Stimulated activated CD8-positive, alpha-beta memory T cell treated with anti-CD3 and anti-CD28 coated beads, Interleukin-15, amount 100 ng/mL, for 1 hour (primary cell): ENCODE measurements at places on chromosomes 12 and 14.

DNA sequence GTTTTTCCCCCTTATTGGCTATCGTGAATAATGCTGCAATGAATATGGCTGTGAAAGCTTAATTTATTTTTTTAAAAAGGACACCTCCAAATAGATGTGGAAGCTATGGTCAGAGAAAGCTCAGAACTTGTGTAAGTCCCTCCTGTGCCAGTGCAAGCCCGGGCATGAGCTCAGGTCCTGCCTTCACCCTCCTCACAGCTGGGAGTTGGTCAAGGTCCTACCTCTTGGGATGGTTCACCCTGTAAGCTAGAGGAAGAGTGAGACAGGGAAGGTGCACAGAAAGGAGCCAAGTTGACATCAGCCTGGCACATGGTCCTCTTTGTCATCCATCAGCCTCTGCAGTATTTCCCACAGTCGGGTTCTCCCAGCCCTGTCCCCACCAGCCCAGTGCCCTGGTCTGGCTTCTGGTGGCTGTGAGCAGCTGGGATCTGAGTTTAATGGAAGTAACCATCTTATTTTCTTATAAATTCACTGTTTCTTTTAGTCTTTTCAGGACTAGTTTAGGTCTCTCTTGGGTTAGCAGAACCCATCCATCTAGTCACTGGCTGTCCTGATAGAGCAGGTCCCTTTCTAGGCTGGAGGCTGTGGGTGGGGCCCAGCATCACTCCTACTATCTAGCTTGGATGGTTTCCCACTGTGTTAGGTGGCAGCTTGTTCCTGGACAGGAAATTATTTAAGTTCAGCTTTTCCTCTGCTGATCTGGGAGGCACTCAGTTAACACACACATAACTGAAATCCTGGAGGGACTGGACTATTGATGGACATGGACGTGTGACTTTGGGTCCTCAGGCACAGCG is 11.8 kb upstream of the PLEKHG3 start:
- DNase-seq: no peak

- DNase-seq: no peak
These were observed 138.4 kb downstream of the SEC23A start for GRCh38 chr14:38964630-38965029.

GRCh38 chr12:16399101-16399500 is 51.7 kb downstream of the MGST1 start:
- DNase-seq: no peak

DNA sequence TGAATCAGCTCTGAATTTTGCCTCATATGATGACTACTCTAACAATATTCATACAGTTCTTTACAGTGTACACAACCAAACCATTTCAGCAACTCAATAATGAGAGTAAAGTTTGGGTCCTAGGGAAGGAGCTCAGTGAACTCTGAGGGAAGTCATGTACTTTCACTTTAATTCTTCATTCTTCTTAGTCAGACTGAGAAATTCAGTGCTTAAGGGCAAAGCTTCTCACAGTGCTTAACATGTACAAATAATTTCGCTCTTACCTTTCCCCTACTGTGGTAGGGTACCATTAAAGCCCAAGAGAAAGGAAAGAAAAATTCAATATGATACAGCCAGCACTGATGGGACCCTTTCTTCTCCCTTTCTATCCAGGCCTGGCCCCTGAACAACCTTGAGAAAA is 435.0 kb downstream of the NELL2 start:
- DNase-seq: no peak

DNA sequence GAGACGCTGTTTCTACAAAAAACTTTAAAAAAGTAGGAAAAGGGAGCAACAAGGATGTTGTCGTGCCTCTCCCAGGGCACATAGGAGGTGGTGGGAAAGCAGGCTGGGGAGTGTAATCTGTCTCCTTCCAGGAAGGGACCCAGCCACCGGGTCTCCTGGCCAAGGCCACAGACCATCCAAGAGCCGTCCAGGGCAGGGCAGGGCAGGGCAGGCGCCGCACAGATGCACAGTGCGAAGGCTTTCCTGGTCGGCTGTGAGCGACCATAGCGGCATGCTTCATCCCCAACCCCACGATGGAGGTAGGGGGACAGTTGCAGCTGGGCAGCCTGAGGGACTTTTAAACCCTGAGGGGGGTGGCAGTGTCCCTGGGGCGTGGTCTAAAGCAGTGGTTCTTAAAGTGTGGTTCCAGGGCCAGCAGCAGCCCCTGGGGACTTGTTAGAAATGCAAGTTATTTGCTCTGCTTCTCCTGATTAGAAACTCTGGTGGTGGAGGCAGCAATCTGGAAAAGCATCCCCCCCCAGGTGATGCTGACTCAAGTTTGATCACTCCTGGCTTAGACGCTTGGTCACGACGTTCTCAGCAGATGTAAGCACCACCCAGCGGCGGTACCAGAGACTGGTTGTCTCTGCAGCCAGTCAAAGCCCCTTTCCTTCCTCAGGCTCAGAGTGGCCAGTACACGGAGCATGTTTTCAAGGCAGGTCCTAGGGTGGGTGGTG is 197.4 kb upstream of the PRMT8 start:
- DNase-seq: no peak

- no peak for DNase-seq
These were observed 873 bp downstream of the PLXNC1 start for GRCh38 chr12:94149119-94149780.

- no peak for DNase-seq
These were observed 96.3 kb upstream of the EEA1 start for GRCh38 chr12:93025145-93026103.

- DNase-seq: no peak
These were observed 8.7 kb upstream of the DDX47 start for GRCh38 chr12:12804432-12804886.

- DNase-seq: no peak
These were observed 85.1 kb downstream of the ATP23 start for GRCh38 chr12:58026426-58026825.

GRCh38 chr12:109124878-109125648 is 8.7 kb downstream of the ACACB start:
- no peak for DNase-seq

DNA sequence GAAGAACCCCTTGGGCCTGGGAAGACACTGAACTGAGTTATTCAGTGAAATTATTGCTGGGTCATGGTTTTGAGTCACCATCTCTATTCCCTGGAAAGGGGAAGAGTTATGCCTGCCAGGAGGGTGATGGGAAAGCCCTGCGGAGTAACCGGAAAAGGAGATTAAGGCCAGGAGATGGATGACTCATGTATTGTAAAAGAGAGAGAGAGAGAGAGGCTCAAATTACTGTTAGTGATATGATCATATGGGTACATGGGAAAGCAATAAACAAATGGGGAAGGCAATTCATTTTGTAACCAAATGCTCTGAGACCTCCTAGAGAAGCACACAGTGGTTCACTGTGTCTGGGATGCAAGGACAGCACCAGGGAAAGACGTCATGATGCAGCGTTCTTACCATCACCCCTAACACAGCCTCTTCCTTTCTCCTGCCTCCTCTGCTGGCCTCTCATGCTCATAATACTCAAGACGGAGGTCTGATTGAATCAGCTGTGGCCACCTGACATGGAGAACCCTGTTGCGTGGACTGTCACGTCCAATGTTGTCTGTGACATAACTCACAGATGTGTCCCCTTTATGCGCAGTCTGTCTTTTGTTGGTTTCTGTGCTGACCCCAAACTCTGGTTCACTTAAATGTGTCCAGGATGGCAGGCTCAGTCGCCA is 243.7 kb downstream of the TMEM132D start:
- no peak for DNase-seq

DNA sequence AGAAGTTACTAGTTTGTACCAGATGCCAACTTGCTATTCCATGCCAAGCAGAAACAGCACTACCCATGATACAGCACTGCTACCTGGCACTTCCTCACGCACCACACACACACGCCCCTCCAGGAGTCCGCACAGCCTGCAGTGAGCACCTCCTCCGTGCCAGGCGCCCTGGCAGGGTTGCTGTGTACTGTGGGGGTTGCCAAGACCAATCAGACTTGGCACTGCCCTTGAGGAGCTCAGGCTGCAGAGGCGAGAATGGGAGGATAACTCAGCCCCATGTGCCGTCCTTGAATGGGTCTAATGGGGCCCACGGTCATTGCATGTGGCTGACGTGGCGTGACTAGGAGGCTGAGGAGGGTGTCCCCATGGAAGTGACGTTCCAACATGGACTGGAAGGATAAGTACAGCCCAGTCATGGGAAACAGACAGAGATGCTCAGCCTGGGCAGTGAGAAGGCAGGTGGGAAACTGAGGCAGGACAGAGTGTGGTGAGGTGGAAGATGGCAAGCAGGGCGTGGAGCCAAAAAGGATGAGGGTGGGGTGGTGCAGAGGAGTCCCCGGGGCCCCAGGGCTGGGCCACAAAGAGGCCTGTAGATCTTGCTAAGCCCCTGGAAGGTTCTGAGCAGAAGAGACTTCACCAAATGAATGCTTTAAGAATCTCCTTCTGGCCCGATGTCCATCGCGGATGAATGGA is 65.3 kb upstream of the C14orf180 start:
- no peak for DNase-seq

DNA sequence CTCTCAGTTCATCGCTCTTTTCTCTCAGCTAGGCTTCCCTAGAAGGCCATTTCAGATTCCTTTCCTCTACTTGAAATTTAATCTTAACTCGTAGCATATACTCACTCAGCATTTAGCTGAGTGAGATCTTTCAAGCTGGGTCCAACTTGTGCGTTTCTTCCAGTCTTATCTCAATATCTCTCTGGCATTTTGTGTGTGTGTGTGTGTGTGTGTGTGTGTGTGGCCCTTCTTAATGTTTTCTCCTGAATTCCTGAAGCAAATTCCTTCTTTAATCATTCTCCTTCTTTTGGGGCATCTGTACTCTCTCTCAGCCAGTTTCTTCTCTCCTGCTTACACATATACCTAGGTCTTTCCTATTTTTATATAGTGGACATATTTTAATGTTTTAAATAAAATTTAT is 129.1 kb downstream of the KITLG start:
- DNase-seq: no peak

DNA sequence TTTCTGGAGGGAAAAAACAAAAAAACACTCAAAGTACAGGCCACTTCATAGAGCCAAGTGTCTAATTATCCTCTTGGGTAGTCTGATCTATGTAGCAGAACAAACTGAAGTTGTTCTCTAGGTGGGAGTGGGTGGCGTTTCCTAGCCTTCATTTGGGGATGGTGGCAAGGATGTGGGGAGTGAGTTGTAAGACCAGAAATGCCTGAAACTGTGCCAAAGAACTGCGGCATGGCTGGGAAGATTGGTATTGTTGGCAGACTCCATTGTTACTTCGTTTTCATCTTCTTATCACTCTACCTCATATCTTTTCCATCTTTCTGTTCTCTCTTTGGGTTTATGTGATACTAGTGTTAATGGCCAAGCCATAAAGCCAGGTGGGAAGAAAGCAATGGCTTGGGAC is 177.3 kb upstream of the DDHD1 start:
- no peak for DNase-seq

DNA sequence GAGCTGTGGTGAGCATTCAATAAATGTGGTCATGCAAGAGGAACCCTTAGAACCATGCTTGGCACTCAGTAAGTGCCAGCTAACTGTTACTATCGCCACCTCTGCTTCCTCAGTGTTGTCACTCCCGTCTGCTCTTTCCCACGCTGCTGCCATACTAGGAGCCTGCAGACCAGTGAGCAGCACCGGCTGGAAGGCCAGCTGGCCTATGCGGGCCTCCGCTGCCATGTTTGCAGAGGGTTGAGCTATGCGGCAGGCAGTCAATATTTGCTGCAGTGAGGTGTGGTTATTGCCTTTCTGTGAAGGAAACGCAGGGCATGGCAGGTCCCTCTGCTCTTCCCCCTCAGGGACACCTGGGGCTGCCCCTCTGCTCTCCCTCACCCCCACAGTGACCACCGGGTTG is 13.0 kb downstream of the KMT5A start:
- DNase-seq: no peak

DNA sequence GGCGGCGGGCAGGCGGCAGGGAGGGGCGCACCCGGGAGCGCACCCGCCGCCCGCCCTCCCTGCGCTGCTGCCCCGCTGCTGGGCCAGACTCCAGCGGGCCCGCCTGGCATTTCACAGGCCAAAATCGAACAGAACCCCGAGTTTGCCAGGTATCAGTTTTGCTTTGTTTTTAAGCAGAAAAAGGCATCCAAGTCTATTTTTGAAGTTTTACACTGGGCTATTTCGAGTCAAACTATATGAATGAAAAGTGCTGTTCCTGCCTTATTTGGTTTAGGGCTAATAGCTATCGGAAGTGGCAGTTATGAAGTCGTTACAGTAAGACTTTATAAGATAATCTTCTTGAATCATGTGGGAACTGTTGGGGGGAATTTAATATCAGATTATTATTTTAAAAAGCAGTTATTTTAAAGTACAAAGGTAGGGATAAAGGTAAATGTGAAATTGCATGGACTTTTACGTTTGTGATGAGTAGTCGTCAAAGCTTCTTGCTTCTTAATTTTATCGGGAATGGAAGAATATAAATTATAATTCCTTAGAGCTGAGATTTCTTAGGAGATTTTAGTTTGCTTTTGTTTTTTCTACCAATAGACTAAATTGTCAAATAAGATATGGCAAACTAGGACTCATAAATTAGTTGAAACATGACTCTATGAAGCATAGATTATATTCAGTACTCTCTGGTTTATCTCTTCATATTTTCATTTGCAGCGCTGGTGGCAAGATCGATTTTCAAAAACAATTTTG is 1.1 kb downstream of the MSRB3 start:
- DNase-seq: no peak

DNA sequence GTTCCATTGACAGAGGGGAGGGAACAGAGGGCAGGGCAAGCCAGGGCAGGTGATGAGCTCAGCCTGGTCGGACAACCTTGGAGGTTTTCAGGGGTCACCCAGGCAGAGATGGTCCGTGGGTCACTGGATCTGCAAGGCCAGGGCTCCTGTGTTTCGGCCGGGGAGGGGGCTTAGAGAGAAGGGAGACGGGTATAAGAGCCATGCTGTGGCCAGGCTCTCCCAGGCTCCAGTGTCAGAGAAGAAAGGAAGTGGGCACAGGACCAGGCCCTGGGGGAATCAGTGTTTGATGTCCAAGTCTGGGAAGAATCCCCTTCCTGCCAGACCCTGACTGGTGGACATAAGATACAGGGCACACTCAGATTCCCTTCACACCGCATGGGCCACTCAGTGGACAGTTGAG is 36.9 kb downstream of the DIO3 start:
- no peak for DNase-seq

- no peak for DNase-seq
These were observed 34.0 kb downstream of the VCPKMT start for GRCh38 chr14:50082308-50082742.

- no peak for DNase-seq
These were observed 43.9 kb upstream of the LYZ start for GRCh38 chr12:69304284-69304683.

GRCh38 chr12:86698641-86698980 is 442.4 kb upstream of the MGAT4C start:
- DNase-seq: no peak

- no peak for DNase-seq
These were observed 5.8 kb downstream of the ANKRD9 start for GRCh38 chr14:102503641-102504327.

DNA sequence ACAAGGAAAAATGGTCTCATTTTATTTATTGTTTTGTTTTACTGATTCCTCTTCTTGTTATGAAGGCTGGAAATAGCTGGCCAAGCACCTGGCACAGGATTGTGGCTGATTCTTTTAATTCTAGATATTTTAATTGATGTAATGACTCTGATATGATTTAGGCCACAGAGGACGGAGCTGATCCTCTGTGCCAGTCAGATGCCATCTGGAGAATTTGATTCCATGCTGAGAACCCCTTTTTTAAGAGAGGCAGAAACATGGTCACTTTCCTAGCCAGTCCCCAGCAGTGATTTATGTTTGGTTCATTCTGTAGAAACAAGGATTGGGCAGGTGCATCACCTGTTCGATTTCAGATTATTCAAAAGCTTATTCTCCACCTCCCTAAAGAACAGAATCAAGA is 77.6 kb downstream of the STAB2 start:
- DNase-seq: no peak

GRCh38 chr12:56537546-56537945 is 15.9 kb downstream of the RBMS2 start:
- DNase-seq: no peak

- no peak for DNase-seq
These were observed 278.9 kb upstream of the CRY1 start for GRCh38 chr12:107372229-107372658.
